Fibroblast of skin of left biceps (primary cell): ENCODE measurements at places on chromosomes 12 and 14.
A peak's percentile ranks its signal among the peaks of the same experiment; 100 is the strongest.

- DNase-seq: no peak
Observed at GRCh38 chr12:53670308-53670707, 5.6 kb downstream of the ATP5MC2 start.

GRCh38 chr14:68564191-68564825 lies 228.6 kb downstream of the ZFP36L1 start:
- no peak for DNase-seq

GRCh38 chr12:41510470-41510869 lies 322.4 kb downstream of the PDZRN4 start:
- no peak for DNase-seq

GRCh38 chr12:64691795-64692583 lies 67.2 kb downstream of the GNS start:
- no peak for DNase-seq

DNA sequence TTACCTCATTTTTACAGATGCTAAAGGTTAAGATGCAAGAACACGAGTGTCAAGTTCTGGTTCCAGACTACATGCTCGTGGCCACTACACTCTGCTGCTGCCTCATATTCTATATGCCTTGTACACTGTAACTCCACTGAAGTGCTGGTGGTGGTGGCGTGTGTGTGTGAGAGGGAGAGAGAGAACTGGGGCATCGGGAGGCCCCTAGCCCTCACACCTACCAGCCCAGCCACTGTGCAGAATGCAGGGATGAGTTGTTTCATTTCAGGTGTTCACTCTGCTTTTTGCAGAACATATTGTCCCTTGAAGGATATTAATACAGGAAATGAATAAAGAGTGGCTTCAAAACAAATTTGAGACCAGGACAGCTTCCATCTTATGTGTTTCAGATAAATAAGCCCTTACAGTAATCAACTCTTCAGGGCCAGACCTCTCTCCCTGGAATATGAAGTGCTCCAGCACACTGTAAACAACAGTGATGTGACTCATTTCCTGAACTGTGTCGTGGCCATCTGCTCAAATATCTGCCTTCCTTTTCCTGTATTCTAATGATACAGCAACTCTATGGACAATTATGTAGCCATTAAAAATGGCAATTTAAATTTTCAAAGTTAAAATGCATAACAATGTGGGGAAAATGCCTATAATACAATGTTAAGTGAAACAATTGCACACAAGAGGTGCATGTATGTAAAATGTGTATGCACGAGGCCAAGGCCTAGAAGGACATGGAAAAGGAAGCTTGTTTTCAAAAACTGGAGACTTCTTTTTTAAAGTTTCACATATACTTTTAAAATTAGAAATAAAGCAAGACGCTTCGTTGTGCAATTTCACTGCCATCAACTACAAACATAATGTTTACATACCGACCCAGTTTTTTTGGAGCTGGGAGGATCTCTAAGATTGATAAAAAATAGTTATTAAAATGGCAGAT lies 215.4 kb downstream of the PELI2 start:
- no peak for DNase-seq

GRCh38 chr12:91109148-91109564 lies 2.1 kb downstream of the LUM start:
- peak; percentile 43 for DNase-seq

DNA sequence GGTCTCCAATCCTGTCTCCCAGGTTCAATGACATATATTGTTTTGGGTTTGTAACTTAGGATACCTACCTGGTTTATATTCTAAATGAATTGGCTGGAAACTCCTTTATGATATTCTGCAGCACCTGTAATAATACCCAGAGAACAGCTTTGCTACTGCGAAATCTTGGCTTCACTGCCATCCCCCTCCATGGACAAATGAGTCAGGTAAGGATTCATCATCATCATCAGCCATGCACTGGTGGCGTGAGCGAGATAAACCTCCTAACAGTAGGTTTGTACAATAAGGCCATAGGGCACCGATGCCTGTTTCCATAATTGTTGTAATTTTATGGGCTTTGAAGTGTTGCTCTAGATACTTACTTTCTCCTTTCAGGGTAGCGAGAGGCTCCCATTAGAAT lies 10.7 kb downstream of the DDX47 start:
- no peak for DNase-seq
